A549 treated with DMSO at 1 μM for 4 hours (cell line): ENCODE measurements at places on chromosomes 2 and 18. TPM values are rescaled to one million over a fixed set of nuclear protein-coding genes. Genes with fewer than 3 reads are reported as not detected.

NEB gene
- 0.14 to 0.31 TPM (median 0.18 TPM) in 5 replicates for total RNA-seq

POMC gene
- not detected in 5 replicates for total RNA-seq

RNF125 gene
- 0.24 to 0.53 TPM (median 0.35 TPM) in 5 replicates for total RNA-seq

SPP2 gene
- total RNA-seq, result not detected in 5 replicates

AKAIN1 gene
- not detected in 5 replicates for total RNA-seq

RAB6D gene
- total RNA-seq, result 0.02 TPM in 1 of 5 replicates, not detected in the others
